Activated CD4-positive, alpha-beta memory T cell treated with anti-CD3 and anti-CD28 coated beads, Interleukin-2, amount 10 ng/mL, durations not matched to agents 7 days and 5 days (primary cell): ENCODE measurements at places on chromosomes 2 and 18. TPM values are rescaled to one million over a fixed set of nuclear protein-coding genes. Genes with fewer than 3 reads are reported as not detected.

Gene C2orf66
- 0.33 TPM for total RNA-seq

Gene COL3A1
- total RNA-seq: not detected

Gene PKDCC
- not detected for total RNA-seq

DNA sequence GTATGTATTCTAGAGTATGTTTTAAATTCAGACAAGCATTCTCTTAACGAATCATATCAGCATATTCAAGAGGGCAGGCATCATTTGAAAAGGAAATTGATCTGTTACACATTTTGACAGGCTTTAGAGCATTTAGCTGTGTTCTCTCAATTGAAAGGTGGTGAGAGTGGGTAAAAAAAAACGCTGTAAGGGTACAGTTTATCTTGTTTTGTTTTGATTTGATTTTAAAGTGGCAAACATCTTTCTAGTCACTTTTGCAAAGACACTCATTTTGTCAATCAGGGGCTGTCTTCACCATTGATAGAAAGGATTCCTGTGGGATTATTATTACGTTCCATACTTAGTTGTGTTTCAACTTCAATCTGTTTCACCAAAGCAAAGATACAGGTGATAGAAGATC lies 2.2 kb downstream of the CDH19 start:
- H3K27me3 ChIP-seq: no peaks in the 10 kb centered on the region
- no peaks in the 10 kb centered on the region for H3K4me1 ChIP-seq
- H3K4me3 ChIP-seq: no peak overlapping the region
- H3K27ac ChIP-seq: no peak overlapping the region

DNA sequence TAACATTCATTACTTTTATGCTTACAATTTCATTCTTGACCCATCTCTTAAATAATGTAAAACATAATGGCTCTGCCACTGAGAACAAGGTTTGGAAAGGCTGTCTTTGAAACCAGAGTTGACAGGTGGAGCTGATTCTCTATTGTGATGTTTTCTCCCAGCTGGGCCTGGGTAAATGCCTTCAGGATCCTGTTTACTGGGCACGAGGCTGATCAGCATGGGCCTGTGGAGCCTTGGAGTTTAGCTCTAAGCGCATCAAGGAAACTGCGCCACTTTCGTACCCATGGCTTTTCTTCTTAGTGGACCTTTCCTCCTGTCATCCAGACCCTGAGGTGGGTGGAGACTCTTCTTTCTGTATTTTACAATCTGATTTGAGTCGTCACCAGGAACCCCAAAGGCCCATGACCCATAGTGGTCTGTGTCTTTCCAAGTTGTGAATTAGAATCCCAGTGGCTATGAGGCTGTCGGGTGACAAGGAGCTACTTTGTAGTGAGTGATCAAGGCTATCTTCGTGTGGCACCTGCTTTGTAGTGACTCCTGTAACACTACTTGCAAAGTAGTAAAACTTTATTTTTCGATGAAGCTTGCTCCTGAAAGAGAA lies 123.1 kb downstream of the LPIN1 start:
- H3K27me3 ChIP-seq: peaks cover 8% of the 10 kb centered on the region
- no peak overlapping the region for H3K4me3 ChIP-seq
- H3K27ac ChIP-seq: no peak overlapping the region
- no peak for DNase-seq

DNA sequence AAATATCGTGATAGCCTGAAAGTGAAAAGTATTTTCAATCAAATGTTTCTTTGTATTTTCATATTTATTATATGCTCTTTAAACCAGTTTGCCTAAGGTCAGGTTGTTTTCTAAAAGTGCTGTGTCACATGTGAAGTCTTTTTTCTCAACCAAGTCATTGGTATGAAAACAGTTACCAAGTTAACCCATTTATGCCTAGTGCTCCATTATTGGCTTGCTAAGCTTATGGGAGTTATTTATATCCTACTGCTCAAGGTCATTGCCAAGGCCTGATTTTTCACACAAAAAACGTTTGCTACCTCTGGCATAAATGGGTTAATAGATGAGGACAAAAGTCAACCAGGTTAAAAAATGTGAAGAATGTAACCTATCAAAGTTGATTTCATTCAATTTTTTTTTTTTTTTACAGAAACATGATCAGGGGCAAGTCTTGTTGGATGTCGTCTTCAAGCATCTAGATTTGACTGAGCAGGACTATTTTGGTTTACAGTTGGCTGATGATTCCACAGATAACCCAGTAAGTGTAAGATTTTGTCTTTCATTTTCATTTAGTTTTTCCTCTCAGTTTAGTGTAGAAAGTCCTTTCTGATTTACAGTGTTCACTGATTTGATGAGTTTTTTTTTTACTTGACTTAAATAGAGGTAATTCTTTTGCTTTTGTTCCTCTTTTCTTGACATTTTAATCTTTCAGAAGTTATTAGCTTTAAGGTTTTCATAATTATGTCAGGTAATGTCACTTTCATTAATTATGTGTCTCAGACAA lies 102.6 kb downstream of the PTPN4 start:
- peaks cover 36% of the 10 kb centered on the region for H3K36me3 ChIP-seq
- peak overlapping the region; percentile 47 for H3K27ac ChIP-seq
- H3K27me3 ChIP-seq: no peaks in the 10 kb centered on the region
- no peak for DNase-seq

GRCh38 chr18:58222432-58223125 lies 178.6 kb downstream of the NEDD4L start:
- no peak overlapping the region for H3K27ac ChIP-seq
- H3K4me1 ChIP-seq: no peaks in the 10 kb centered on the region
- DNase-seq: no peak
- peaks cover 15% of the 10 kb centered on the region for H3K27me3 ChIP-seq

DNA sequence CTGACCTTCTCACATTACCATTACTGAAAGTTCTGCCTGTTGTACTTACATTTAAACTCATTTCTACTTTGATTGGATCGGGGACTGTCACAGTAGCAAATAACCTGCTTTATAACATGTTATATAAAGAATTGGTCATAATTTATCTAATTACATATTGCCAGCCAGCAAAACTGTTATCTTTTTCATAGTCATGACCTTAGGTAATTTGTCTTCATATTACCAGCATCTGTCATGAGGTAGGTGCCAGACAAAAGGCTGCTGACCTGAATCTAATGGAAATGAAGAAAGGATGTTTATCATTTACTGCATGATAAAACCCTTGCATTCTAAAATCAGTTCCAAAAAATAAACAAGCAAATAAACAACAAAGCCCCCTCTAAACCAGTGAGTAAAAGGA lies 89.4 kb upstream of the LRP1B start:
- H3K27ac ChIP-seq: no peak overlapping the region
- no peaks in the 10 kb centered on the region for H3K36me3 ChIP-seq
- no peaks in the 10 kb centered on the region for H3K4me1 ChIP-seq
- DNase-seq: no peak
- no peak overlapping the region for H3K4me3 ChIP-seq

DNA sequence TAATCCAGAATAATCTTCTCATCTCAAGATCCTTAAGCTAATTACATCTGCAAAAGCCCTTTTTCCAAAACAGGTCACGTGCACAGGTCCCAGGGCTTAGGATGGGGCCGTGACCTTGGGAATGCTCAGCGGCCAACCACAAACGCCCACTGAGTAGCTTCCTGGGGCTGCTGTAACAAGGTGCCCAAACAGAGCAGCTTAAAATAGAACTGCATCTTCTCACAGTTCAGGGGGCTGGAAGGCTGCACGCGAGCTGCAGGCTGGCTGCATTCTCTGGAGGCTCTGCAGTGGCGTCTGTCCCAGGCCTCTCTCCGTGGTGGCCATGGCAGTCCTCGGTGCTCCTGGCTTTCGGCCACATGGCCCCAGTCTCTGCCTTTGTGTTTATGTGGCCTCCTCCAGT lies 31.9 kb downstream of the ADI1 start:
- no peaks in the 10 kb centered on the region for H3K27me3 ChIP-seq
- peaks cover 2% of the 10 kb centered on the region for H3K4me1 ChIP-seq
- no peak overlapping the region for H3K4me3 ChIP-seq
- no peak for DNase-seq
- H3K27ac ChIP-seq: no peak overlapping the region
- no peaks in the 10 kb centered on the region for H3K36me3 ChIP-seq

- no peak overlapping the region for H3K4me3 ChIP-seq
These were observed 23.7 kb downstream of the CYP27A1 start for GRCh38 chr2:218805627-218806026.

GRCh38 chr18:79910563-79911343 lies 40.7 kb downstream of the SLC66A2 start:
- peak; percentile 11 for DNase-seq
- H3K36me3 ChIP-seq: peaks cover 28% of the 10 kb centered on the region
- no peaks in the 10 kb centered on the region for H3K27me3 ChIP-seq

DNA sequence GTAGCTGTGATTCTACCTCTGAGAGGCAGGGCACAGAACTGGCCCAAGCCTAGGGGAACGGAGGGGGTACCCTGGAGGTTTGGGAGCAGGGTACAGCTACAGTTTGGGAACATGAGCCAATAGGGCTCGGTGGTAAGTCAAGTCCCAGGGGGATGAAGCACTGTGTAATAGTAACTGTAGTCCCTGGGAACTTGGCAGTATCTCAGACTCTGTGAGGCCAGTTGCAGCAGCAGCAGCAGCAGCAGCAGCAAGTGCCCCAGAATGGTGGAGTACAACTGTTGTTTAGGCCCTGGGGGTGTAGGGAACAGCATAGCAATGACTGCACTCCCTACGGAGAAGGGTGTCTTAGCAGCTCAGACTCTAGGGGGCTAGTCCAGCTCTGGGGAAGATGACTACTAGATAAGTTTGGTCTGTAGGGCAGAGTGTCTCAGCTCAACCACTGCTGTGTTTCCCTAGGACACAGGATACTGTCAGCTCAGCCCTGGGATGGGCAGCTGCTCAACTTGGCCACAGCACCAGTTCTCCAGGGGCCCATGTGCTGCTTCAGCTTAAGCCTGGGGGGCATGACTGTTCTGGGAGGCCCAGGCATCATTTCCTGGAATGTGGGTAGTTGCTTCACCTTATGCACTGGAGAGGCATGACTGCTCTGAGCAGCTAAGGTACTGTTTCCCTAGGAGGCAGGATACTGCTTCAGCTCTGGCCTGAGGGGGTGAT lies 20.5 kb downstream of the CARF start:
- H3K27me3 ChIP-seq: no peaks in the 10 kb centered on the region
- H3K27ac ChIP-seq: no peak overlapping the region
- DNase-seq: no peak
- no peaks in the 10 kb centered on the region for H3K4me1 ChIP-seq

- H3K4me3 ChIP-seq: no peak overlapping the region
- H3K27ac ChIP-seq: no peak overlapping the region
- peaks cover 4% of the 10 kb centered on the region for H3K36me3 ChIP-seq
- DNase-seq: no peak
- peaks cover 68% of the 10 kb centered on the region for H3K4me1 ChIP-seq
These were observed 208.2 kb downstream of the SH3RF3 start for GRCh38 chr2:109337221-109337620.

GRCh38 chr2:220191031-220191430 lies 563.6 kb downstream of the SLC4A3 start:
- H3K27ac ChIP-seq: no peak overlapping the region
- H3K4me3 ChIP-seq: no peak overlapping the region
- no peak for DNase-seq
- no peaks in the 10 kb centered on the region for H3K4me1 ChIP-seq
- no peaks in the 10 kb centered on the region for H3K36me3 ChIP-seq

GRCh38 chr2:225002656-225003045 lies 39.6 kb downstream of the DOCK10 start:
- H3K27ac ChIP-seq: peak overlapping the region; percentile 44
- no peaks in the 10 kb centered on the region for H3K27me3 ChIP-seq
- no peak overlapping the region for H3K4me3 ChIP-seq
- H3K4me1 ChIP-seq: peaks cover 70% of the 10 kb centered on the region
- no peak for DNase-seq

DNA sequence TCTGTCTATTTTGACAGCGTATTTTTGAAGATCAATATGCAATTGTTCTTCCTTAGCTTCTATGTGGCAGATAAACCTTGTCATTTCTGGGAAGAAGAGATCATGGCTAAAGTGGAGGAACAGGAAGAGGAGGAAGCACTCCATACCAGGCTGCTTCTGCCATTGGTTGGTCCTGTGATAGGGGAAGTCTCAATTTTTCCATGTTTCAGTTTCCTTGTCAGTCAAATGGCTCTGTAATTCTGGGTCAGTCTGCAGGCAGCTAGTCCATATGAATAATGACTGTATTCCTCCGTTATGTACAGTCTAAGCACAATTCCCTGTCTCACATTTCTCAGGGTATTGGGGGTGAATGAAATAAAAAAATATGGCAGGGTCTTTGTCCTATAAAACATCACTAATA lies 277.6 kb upstream of the CXCR4 start:
- peaks cover 8% of the 10 kb centered on the region for H3K27me3 ChIP-seq
- DNase-seq: no peak
- no peak overlapping the region for H3K27ac ChIP-seq
- no peak overlapping the region for H3K4me3 ChIP-seq
- no peaks in the 10 kb centered on the region for H3K36me3 ChIP-seq

GRCh38 chr2:88159955-88160415 lies 10.2 kb upstream of the THNSL2 start:
- no peaks in the 10 kb centered on the region for H3K36me3 ChIP-seq
- peak; percentile 45 for DNase-seq
- no peak overlapping the region for H3K4me3 ChIP-seq
- peaks cover 10% of the 10 kb centered on the region for H3K27me3 ChIP-seq
- H3K4me1 ChIP-seq: no peaks in the 10 kb centered on the region

DNA sequence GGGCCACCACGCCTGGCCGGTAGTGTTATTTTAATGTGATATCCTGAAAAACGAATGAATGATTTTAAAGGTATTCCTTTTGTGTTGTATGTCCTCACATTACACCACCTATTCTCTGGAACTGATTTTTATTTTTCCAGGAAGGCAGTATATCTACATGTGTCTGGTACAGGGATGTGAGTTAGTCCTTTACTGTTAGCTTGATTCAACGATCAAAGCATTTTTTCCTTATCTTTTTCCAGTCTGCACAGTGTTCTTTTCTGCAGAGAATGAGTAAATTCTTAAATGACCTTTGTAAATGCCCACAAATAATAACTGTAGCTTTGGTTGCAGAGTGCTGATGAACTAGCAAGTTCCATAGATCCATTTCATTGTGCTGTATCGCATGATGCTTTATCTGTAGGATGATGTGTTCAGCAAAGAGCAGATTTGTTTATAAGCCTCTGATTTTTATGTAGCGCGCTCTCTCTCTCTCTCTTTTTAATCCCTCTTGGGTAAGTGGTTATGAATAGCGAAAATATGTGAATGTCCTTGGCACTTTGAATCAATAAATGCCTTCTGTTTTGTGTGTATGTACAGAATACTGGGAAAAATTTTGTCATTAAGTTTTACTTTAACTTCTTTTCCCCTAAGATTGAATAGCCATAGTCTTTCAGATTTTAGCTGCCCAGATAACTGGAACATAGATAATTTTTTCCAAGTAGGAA lies 82.5 kb upstream of the EML6 start:
- no peak overlapping the region for H3K27ac ChIP-seq
- DNase-seq: no peak
- H3K36me3 ChIP-seq: peaks cover 78% of the 10 kb centered on the region
- H3K27me3 ChIP-seq: no peaks in the 10 kb centered on the region
- H3K4me3 ChIP-seq: no peak overlapping the region
